ENCODE measurements at places on chromosomes 5 and 9.

DNA sequence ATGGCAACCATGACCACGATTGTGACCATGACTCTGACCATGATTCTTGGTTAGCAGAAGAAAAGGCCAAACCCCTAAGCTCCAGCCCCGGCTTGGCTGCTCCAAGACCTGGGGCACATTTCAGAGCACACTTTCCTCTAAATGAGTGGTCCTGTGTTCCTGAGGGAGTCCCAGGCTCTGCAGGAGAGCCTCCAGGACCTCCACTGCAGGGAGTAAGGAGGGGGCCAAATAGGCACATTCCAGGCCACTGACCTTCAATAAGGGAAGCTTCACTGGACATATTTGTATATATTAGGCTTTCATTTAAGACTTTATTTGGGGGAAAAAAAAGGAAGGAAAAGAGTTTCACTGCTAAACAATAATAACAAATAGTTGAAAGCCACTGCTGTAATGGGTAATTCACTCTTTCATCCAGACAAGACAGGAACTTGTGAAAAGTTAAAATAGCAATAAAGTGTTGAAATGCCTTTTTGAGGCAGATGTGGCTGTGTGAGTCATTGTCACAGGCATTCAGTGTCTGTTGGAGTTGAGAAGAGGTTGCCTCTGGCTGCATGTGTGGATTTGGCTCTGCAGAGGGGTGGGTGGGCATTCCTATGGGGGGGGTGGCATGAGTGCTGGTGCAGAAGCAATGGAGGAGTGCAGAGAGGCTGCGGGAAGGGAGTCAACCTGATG, 63.9 kb upstream of the TGFBR1 start:
- no peak for DNase-seq

DNA sequence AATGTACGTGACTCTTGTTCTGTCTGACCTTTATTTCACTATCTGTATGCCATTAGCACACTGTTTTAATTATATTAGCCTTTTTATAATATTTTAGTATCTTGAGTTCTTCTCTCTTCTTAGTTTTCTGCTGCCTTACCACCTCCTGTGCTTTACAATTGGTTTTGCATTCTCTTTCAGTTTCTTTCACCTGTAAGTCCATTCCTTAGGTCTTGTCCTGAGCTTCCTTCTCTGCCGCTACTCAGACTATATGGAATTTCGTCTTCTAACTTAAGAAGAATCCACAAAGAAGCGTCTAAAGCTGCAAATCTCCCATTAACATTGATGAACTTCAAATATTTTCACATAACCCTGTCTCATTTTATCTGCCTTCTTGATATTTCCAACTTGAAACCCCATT, 642.9 kb downstream of the MAT2B start:
- DNase-seq, result no peak

DNA sequence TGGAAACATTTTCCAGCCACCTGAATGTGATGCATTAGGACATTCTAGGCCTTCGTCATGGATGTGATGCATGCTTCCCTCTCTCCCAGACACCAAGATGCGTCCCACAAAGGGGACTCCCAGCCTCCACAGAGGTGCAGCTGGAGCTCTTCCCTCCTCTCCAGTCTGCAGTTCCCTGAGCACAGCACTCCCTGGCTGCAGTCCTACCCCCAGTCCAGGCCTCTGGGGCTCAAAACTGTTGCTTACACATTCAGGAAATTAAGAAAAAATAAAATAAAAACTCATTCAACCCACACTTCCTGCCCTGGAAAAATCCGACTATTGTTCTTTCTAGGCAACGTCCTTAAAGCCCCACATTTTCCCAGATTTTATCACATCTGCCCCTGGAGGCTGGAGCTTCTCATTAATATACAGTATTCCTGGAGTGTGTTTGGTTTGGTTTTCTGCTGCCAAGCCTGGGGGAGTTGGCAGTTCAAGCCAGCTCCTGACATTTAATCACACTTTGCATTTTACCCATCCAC, 78.4 kb upstream of the ICE1 start:
- no peak for DNase-seq

DNA sequence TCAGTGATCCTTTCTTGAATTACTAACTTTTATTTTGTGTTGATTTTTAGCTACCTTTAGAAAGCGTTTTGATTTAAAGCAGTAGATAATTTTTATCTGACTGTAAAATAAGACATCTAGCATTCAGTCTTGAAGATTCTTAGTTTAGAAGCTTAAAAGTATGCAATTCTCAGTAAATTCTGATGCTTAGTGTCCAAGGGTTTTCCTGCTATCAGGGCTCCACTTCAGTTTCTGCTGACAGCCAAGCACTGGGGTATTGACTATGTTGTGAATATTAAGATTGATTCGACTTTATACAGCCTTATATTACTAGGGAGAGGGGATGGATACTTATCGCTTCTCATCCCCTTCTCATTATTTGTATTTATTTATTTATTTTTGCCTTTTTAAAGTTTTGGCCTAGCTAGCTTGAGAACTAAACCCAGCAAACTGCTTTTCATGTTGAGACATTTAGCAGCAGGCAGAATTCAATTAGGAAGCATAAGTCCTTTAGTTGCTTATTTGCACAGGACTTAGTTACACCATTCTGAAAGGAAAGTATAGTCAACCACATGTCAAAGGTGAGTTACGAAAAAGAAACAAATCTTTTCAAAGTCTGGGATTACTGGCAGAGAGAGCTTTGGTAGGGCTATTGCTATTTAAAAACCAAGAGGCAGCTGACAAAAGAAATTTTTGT, 2.9 kb downstream of the PBX3 start:
- no peak for DNase-seq

DNA sequence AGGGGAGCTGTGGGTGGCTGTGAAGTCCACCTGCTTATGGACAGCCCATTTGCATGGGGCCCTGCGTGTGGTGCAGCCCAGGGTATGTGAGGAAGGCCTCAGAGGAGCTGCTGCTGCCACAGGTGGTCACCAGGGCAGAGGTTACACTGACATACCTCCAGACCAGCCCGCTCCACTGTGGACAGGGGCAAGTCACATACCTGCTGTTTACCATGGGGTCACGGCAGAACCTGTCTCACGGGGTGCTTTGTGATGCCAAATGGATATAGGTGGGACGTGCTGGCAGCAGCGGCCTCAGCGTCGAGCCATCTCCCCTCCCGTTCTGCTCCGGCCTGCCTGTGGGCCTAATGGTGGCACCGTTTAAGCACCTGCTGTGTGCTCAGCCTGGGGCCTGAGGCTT, 127.5 kb upstream of the LMX1B start:
- DNase-seq, result no peak

DNA sequence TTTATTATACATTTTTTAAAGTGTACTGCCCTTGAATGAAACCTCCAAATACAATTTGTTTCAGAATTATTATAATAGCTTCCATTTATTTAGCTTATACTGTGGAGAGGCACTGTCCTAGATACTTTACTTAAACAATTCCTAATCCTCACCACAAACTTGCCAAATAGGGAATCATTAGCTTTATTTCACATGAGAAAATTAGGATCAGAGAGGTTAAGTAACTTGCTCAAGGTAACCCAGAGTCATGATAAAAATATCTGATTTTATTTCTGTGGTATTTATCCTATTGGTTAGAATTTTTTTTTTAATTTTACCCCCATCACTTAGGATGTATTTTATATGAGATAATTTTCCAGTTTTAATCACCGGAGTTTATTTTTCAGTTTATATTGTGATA, 78.4 kb downstream of the ADGRV1 start:
- no peak for DNase-seq

DNA sequence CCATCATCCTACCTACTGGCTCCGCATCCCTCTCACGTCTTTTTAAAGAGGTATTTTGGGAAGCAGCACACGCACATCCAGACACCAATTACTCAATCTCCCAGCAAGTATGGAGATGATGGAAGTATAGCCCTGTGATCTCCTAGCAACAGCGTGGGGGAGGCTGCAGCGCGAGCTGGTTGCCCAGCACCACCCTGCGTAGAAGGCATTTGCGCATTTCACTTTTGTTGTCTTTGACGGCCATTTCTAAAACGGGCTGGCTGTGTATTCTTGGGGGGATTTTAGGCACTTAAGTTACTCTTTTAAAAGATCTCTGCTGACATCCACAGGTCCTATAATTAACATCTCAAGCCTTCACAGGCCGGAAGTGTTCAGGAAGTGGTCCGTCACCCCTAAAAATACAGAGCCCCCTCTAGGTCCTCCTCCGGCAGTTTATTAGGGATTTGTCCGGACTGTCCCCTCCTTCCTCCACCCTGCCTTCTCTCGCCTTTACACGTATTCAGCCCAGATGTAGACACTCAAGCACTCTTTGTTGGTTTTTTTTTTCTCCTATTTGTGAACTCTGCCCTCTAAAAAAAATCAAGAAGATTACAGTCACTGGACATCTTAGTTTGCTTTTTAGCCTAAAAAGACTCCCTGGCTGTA, 371.4 kb downstream of the NTRK2 start:
- no peak for DNase-seq

GRCh38 chr5:169795338-169795737, 158.3 kb downstream of the DOCK2 start:
- DNase-seq, result no peak

GRCh38 chr9:114370968-114371320, 16.8 kb downstream of the AKNA start:
- no peak for DNase-seq

- no peak for DNase-seq
These were observed 578.4 kb downstream of the CCDC171 start for GRCh38 chr9:16131264-16131663.

- DNase-seq, result peak; percentile 25
These were observed 52.4 kb downstream of the ANKH start for GRCh38 chr5:14818931-14819790.

- peak; percentile 42 for DNase-seq
These were observed at the start of gene PCDHB10 for GRCh38 chr5:141192110-141192725. PCDHB10 (plus strand) TSS chr5:141192353; CDS start chr5:141192553, 200 bp downstream.

GRCh38 chr5:112710896-112711295, 26.8 kb upstream of the APC start:
- DNase-seq, result no peak

GRCh38 chr9:37011530-37011929, 22.5 kb downstream of the PAX5 start:
- DNase-seq, result no peak

GRCh38 chr9:88537761-88538091, 2.7 kb downstream of the NXNL2 start:
- peak; percentile 36 for DNase-seq

DNA sequence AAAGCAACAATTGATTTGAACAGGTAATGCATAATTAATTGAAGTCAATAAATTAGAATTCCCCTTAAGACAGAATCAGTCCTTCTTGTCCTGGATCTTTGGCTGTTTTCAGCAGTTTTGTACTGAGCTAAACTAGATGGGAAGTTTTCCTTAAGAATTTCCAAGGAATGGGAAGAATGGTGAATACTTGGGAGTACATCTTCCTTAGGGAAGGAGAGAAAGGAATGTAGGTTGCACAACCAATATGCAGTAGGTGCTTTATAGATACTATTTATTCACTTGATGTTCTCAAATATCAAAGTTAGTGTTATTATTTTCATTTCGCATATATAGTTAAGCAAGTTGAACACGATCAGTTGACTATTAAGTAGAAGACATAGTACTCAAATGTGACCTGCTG, 183.5 kb upstream of the MAP1B start:
- no peak for DNase-seq

GRCh38 chr9:127506814-127507750, 55.8 kb downstream of the LRSAM1 start:
- DNase-seq, result no peak

DNA sequence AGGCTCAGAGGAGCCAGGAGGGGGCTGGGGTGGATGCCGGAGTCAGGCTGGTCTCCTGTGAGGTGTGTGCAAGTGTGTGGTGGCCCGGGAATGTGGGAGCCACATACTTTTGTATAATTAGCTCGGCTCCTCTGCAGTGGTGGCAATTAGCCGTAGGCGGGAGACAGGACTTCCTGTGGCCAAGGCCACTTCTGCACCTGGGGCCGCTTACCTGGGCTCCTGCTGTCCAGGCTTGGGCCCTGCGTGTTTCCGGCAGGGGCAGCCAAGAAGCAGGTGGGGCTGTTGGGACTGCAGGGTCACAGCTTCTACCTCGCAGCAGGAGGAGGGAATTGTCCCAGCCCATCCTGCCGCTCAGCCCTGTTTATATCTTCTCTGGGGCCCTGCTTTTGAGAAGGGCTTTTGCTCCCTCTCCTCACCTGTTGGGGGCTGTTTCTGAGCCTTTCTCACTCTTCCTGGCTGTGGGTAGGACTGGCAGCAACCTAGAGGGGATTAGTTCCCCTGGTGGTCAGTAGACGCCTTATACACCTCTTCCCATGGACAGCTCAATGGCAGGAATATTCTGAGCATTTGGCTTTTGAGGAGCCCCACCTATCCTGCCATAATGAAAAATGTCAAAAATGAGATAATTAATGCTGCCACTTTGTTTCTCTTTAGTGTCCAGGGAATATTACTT, 145.4 kb upstream of the PITX1 start:
- no peak for DNase-seq

GRCh38 chr5:151202381-151203139, 21.3 kb downstream of the CCDC69 start:
- DNase-seq, result peak; percentile 64

DNA sequence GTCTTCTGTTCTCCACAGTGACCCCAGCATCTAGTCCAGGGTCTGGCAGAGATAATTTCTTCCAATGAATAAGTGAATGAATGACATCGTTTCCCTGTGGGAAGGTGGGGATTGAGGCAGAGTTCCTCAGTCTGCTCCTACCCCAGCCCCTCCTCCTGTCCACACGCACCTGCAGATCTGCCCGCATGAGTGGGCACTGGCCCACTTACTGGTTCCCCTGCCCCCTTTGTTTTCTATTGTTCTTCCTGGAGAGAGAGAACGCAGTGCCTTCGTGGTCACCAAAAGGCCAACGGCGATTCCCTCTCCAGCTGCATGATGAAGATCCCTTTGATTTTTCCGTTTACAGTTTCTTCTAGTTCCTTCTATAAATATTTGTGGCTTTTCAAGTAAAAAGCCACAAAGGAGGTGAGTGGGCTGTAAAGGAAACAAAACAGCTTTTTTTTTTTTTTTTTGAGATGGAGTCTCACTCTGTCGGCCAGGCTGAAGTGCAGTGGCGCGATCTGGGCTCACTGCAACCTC, 5.8 kb upstream of the FPGS start:
- DNase-seq, result no peak

DNA sequence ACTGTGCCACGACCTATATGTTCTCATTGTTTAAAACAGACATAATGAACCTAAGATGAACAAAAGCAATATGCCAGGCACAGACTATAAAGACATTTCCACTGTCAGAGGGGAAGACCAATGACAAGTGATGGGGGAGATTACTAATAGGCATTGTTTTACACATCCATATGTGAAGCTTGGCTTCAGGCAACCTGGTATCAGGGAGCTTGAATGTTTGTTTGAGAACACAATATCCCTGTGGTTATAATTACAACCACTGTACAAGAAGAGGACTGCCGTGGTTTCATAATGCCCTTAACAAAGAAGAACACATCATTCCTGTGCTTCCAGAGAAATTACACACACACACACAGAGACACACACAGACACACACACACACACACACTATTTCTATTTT, 385.7 kb downstream of the BNC2 start:
- no peak for DNase-seq

All from activated CD4-positive, alpha-beta T cell treated with anti-CD3 and anti-CD28 coated beads, Interleukin-2, amount 50 U/mL, for 48 hours (primary cell).